ENCODE measurements at places on chromosomes 12 and 14.

- DNase-seq = no peak
These were observed 55.8 kb downstream of the GALNT4 start for GRCh38 chr12:89468648-89469326.

- DNase-seq = no peak
These were observed 57.2 kb upstream of the CCND2 start for GRCh38 chr12:4216187-4216927.

- DNase-seq = no peak
These were observed 688 bp upstream of the RASSF3 start for GRCh38 chr12:64609536-64610078.

DNA sequence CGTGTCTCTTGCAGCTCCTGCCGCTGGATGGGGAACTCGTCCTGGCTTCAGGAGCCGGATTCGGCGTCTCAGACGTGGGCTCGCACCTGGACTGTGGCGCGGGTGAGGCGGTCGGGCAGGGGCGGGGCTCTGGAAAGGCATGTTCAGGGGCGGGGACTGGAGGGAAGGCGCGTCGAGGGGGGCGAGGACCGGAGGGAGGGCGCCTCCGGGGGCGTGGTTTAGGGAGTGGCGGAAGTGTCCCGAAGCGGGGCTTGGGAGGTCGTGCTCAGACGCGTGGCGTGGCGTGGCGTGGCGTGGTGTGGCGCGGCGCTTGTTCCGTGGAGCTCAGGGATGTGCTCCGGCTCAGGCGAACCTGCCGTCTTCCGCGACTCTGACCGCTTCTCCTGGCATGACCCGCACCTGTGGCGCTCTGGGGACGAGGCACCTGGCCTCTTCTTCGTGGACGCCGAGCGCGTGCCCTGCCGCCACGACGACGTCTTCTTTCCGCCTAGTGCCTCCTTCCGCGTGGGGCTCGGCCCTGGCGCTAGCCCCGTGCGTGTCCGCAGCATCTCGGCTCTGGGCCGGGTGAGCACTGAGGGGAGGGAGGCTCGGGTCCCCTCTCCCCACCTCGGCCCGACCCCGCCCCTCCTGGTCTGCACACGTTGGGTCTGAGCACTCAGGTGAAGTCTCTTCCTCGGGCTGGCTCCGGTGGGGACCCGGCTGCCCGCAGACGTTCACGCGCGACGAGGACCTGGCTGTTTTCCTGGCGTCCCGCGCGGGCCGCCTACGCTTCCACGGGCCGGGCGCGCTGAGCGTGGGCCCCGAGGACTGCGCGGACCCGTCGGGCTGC, 6.2 kb downstream of the AMN start:
- DNase-seq = peak; percentile 33

DNA sequence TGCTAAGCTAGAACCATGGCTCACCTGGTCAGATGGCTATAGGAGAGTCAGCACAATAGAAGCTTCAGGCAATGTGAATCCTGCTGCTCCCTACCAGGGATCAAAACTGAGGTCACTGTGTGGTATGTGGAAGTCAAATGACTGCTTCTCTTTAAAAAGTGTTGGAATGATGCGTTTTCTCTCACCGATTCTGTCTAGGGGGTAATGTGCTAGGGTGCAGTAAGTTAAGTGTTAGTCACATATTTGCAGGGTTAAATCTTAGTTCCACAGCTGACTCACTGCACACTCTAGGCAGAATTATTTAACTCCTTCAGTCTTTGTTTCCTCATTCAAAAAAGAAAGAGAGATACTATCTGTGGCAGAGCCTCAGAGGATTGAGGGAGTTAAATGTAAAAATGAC, 696.6 kb downstream of the DIO2 start:
- no peak for DNase-seq

GRCh38 chr12:104275689-104276088, 27.9 kb upstream of the EID3 start:
- DNase-seq = no peak

GRCh38 chr14:69152181-69152901, 578 bp downstream of the DCAF5 start:
- DNase-seq = no peak

- no peak for DNase-seq
These were observed 3.5 kb downstream of the FOS start for GRCh38 chr14:75282170-75282554.

DNA sequence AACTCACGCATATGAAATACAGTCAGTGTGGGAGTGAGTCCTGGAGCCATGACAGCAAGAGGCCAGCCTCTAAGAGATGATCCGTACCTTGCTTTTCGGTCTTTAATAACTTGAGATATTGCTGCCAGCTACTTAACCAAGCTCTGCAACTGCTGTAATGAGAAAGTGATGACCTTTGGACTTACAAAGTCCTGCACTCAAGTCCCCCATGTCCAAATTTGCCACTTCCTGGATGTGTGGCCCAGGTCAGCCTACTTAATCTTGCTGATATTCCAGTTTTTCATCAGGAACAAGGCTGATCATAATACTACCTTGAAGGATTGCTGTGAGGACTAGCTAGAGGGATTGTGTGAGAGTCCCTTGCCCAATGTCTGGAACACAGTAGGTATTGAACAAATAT, 33.8 kb upstream of the DUSP6 start:
- DNase-seq = no peak

DNA sequence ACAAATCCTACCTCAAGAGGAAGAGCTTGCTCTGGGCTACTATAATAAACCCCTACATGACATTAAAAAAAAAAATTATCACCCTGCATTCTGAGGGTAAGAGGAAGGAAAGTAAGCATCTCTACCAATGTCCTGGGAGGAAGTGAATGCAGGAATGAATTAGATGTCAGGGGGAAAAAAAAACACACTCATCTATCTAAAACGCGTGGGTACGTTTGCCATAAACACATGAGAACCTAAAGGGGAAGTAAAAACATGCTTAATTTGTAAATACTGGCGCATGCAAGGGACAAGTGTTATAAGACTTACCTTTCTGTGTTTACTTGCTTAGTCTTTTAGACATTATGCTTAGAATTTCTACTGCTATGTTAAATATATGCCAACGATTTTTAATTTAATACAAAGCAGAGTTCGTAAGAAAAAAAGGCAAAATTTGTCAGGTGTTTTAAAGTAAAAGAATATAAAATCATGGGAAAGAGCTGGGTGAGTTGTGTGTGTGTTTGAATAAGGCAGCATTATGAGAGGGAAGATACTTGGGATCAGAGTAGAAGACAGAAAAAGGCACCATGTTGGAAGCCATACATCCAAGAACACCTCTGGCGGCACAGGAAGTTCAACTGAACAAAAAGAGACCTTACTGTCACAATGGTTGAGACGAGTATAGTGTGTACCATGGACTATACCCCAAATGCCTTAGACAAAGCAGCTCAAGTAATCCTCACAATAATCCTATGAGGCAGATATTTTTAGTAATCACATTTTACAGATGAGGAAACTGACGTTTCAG, 1.5 kb downstream of the TMED8 start:
- DNase-seq = no peak

All from activated CD4-positive, alpha-beta T cell treated with anti-CD3 and anti-CD28 coated beads, Interleukin-2, amount 50 U/mL, for 24 hours (primary cell).